Activated T-cell treated with anti-CD3 and anti-CD28 coated beads for 4 hours (primary cell): ENCODE measurements at places on chromosomes 6 and 20.
A peak's percentile ranks its signal among the peaks of the same experiment; 100 is the strongest.

- no peak for DNase-seq
These were observed 198.5 kb upstream of the TAB2 start for GRCh38 chr6:149118737-149119653.

- no peak for DNase-seq
These were observed 158.1 kb upstream of the HCRTR2 start for GRCh38 chr6:55016261-55016660.

- DNase-seq: no peak
These were observed 24.9 kb downstream of the SLC35D3 start for GRCh38 chr6:136947037-136947436.

DNA sequence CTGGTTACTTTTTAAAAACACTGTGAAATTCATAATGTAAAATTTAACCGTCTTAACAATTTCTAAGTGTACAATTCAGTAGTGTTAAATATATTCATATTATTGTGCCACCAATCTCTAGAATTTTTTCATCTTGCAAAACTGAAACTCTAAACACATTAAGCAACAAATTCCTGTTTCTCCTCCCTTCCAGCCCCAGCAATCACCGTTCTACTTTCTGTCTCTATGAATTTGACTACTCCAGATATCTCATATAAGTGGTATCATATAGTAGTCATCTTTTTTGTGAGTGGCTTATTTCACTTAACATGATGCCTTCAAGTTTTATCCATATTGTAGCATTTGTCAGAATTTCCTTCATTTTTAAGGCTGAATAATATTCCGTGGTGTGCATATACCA is 44.7 kb downstream of the RSPH3 start:
- no peak for DNase-seq

DNA sequence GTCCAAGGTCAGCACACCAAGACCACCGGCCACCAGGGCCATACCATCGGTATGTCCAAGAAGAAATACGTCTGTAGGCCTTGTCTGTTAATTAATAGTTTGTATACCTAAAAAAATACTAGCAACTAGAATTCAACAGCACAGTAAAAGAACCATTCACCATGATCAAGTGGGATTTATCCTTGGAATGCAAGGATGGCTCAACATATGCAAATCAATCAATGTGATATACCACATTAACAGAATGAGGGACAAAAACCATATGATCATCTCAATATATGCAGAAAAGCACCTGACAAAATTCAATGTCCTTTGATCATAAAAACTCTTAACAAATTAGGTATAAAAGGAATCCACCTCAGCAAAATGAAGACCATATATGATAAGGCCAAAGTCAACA is 24.4 kb downstream of the RPP40 start:
- no peak for DNase-seq

- DNase-seq: no peak
These were observed 20.5 kb downstream of the COL9A1 start for GRCh38 chr6:70282312-70282918.

DNA sequence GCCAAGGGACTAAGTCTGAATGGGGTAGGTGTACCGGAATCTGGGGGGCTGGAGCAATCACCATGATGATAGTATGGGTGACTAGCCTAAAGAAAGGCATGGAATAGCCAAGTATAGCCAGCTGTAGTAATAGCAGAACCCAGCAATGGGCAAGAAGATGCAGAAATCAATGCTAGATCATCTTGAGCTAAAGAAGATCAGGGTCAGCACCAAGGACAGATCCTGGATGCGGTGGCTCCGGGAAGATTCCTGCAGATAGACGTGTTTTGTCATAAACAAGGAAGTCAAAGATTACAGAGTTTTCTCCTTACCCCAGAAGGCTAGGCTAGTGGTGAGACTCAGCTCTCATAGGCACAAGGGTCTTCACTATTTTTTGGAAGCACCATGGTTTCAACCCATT is 561.6 kb upstream of the CHD6 start:
- no peak for DNase-seq

GRCh38 chr6:21202521-21202920 is 391.0 kb upstream of the SOX4 start:
- DNase-seq: no peak

DNA sequence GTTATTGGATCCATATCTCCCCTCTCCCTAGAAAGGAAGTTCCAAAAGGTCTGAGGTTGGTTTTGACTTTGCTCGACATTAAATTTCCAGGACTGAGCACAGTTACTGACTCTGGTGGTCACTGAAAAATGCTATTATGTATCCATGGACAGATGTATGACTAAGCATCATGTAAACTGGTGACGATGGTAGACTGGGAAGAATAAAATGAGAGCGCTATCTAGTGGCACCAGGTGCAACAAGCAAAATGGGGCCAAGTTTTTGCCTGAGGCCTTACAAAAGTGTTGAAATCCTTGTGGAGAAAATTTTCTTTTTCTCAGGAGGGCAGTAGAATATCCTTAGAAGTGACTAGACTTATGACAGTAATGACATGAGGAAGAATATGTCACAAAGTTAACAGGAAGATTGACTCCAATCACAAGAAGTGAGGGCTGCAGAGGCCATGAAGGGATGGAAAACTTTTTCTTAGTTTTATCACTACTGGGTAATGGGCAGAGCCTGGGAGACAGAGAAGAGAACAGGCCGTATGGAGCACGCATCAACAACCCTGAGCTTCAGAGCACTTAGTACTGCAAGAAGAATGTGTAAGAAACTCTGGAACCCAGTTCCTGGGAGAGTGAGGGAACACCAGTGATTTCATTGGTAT is 88.9 kb upstream of the ELOVL5 start:
- DNase-seq: no peak

- no peak for DNase-seq
These were observed 695.0 kb downstream of the COL12A1 start for GRCh38 chr6:74510878-74511277.

GRCh38 chr6:14107000-14107399 is 10.6 kb upstream of the CD83 start:
- DNase-seq: no peak

DNA sequence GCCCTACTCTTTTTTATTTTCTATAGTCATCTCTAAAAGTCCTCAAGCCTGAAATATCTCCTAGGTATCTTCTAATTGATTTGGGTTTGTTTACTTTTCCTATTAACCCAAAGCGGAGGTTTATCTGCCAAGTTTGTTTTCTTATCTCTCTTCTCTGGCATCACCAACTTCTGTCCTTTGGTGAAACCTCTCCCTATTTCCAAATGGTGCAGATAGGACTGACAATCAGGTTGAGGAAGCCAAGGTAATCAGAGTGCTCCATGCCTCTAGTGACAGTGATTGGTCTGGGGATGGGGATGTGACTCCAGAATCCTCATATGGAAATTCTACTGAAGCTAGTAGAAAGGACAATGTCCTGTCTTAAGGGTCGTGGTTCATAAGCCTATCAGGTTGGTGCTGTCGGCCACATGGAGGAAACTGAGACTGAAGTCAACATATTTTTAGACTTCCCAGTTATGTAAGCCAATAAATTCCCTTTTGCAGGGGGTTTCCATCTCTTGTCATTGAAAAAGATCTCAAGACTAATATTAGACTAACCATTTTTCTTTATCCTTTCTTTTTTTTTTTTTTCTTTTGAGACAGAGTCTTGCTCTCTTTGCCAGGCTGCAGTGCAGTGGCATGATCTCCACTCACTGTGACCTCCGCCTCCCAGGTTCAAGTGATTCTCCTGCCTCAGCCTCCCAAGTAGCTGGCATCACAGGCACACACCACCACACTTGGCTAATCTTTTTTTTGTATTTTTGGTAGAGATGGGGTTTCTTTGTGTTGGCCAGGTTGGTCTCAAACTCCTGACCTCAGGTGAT is 28.0 kb downstream of the KIF6 start:
- no peak for DNase-seq

- DNase-seq: no peak
These were observed 329.1 kb upstream of the QKI start for GRCh38 chr6:163085426-163085825.

GRCh38 chr6:44539701-44540355 is 152.3 kb downstream of the CDC5L start:
- no peak for DNase-seq

DNA sequence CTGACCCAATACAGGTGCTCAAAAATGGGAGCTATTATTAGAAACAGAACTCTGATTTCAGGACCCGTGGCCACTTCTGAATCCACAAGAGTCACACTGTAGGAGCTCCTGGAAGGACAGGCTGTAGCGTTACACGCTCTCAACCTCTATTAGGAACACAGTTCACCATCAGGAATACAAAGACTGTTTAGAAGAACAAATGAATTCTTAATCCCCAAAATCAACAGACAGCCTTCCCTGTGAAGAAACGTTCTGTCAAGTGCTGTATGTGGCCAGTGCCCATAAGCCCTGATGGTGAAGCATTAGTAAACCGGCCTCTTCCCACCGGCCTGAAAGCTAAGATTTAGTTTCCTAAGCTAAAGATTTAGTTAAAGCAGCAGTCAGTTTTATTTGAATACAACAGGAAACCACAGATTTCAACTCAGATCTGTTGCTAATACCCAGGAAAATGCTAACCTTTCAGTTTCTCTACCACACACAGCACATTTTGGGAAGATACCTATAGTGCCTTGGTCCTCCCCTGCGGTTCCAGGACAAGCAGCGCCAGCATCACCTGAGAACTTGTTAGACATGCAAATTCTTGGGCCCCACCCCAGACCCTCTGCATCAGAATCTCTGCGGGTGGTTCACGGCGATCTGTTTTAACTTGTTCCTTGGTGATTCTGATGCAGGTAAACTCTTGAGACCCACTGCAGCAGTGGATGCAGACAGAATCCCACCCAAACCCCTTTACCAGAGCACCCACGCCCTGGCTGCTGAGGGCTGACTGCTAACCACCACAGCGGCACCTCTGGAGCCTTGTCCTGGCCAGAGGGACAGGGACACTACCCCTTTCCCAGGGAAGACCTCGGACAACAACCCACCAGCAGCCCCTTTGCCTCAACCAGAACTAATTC is 33.4 kb downstream of the MTRES1 start:
- no peak for DNase-seq

GRCh38 chr6:36955671-36956445 is 1.3 kb downstream of the PI16 start:
- DNase-seq: no peak

- no peak for DNase-seq
These were observed 49.5 kb downstream of the DOK5 start for GRCh38 chr20:54524849-54525248.

GRCh38 chr20:62816884-62817873 is at the start of gene COL9A3:
TSS of gene COL9A3 (plus strand) at chr20:62817050. CDS start at chr20:62817065, 15 bp downstream.
- DNase-seq: no peak

- DNase-seq: no peak
These were observed 33.5 kb downstream of the ELOVL5 start for GRCh38 chr6:53315086-53315724.

DNA sequence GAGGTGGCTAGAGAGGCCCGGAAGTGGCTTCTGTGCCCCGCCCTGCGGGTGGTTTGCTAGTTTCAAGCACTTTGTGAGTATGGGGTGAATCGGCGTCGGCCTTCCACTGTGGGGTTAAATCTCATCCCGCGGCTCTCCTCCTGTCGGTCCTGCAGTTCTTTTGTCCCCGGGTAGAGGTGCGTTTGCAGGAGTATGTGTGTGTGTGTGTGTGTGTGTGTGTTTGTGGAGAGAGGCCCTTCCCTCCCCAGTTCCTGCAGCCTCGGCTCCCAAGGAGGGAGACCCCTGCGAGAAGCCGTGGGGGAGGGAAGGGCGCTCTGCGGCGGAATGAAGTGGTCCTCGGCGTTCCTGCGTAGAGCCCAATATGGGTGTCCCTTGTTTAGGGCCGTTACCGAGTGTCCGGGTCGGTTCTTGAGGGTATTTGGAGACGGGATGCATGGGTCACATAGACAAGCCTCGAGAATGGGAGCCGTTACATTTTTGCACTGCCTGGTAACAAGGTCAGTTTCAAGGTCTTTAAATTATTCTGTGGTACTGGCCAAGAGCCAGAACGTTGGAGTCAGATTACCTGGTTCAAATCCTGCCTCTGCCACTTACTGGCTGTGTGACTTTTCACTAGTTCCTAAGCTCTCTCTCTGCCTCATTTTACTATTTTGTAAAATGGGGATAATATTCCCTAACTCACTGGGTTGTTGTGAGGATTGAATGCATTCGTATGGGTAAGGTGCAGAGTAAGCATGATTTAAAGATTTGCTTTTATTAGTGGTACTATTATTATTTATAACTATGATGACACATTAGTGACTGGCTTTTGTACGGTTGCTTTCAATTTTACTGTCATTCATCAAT is at the start of gene ZKSCAN3:
ZKSCAN3 (plus strand) TSS at position 56 of the 846 bp plus-strand sequence. CDS start 9,640 bp downstream, outside the sequence.
- peak; percentile 74 for DNase-seq

DNA sequence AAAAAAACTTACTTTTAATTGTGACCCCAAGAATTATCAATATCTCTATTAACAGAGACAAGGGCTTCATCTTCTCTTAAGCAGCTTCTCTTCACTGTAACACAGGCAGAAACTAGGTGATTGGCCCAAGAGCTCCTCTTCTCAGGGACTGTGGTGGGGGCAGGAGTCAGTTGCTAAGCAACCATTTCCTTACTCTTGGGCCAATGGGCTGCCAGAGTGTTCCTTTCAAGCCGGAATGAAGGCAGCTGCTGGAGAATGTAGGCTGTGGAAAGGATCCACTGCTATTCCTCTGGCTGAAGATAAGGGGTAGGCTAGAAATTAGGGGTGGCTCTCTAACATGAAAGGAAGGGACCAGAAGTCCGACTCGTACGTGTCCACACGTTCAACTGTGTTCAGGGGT is at the start of gene SEL1L2:
SEL1L2 (minus strand) TSS at position 150 of the 400 bp plus-strand sequence; CDS start at position 70, 80 bp downstream.
- no peak for DNase-seq

DNA sequence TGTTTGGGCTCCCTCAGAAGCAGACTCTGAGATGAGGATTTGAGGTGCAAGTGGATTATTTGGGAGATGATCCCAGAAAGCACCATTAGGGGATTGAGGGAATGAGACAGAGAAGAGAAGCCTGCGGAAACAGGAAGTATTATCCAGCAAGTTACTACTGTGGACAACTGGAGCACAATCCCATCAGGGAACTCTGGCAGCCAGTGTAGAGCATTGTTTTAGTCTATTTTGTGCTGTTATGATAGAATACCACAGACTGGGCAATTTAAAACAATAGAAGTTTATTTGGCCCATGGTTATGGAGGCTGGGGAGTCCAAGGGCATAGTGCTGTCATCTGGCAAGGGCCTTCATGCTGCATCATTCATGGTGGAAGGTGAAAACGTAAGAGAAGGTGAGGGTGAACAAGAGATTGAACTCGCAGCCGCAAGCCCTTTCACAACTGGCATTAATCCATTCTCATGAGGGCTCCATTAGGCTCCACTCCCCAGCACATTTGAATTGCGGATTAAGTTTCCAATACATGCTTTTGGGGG is 43.5 kb upstream of the SLC9A8 start:
- no peak for DNase-seq

GRCh38 chr20:34363465-34364222 is 571 bp downstream of the ITCH start:
- DNase-seq: no peak

DNA sequence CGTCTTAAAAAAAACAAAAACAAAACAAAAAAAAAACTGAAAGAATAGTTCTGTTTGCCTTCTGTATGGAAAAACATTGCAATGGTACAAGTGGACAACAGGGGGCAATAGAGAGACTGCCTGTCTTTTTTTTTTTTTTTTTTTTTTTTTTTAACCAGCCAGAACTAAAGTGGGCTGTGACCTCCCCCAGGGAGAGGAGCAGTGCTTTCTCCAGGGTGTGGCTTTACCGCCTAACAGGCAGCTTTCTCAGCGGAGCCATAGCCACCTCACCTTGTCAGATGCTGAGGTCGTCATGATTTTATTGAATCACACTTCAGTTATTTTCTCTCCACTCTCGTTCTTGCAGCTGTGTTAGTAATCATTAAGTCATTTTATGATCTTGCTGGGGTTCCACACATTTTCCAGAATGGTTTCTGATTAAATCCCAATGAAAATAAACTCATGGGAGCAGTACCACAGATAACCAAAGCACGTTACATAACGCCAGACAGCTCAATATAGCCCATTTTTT is 78.4 kb downstream of the GMPR start:
- no peak for DNase-seq
